Activated CD4-positive, alpha-beta T cell treated with anti-CD3 and anti-CD28 coated beads, Interleukin-2, amount 50 U/mL, for 24 hours (primary cell): ENCODE measurements at places on chromosomes 2 and 18.

GRCh38 chr2:132593171-132593570 lies 76.8 kb downstream of the LYPD1 start:
- DNase-seq = no peak

DNA sequence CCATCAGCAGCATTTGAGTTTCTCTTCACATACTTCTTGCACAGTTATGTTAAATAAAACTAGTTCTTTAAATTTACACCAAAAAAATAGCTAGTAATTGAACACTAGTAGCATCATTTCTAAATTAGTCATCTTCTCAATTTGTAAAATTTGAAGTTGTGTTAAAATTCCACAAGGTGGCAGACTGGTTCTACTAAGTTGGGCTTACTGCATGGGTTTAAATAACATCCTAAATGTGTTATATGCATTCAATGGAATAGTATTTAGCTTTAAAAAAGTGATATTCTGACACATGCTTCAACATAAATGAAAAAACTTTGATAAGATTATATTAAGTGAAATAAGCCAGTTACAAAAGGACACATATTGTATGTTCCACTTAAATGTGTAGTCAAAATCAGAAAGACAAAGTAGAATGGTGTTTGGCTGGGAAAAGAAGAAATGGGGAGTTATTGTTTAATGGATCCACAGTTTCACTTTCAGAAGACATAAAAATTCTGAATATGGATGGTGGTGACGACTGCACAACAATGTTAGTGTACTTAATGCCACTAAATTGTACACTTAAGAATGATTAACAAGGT lies 28.7 kb upstream of the RPRD1A start:
- DNase-seq = peak; percentile 20

DNA sequence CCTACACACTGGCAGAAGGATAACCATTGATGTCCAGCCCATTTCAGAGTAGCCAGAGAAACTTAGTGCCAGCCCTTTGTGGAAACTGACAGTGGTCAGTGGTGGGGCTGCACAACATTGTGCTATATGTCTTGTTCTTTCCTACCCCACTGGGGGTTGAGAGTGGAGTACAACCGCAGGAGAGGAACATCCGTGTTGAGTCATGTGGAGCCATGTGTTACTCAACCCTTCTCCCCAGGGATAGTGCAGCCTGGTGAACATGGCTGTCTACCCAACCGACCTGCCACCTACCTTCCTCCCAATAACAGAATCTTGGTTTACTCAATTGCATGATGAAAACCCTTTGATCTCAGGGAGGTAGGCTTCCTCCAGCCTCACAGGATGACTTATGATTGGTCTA lies 65.3 kb upstream of the MAPK4 start:
- no peak for DNase-seq

DNA sequence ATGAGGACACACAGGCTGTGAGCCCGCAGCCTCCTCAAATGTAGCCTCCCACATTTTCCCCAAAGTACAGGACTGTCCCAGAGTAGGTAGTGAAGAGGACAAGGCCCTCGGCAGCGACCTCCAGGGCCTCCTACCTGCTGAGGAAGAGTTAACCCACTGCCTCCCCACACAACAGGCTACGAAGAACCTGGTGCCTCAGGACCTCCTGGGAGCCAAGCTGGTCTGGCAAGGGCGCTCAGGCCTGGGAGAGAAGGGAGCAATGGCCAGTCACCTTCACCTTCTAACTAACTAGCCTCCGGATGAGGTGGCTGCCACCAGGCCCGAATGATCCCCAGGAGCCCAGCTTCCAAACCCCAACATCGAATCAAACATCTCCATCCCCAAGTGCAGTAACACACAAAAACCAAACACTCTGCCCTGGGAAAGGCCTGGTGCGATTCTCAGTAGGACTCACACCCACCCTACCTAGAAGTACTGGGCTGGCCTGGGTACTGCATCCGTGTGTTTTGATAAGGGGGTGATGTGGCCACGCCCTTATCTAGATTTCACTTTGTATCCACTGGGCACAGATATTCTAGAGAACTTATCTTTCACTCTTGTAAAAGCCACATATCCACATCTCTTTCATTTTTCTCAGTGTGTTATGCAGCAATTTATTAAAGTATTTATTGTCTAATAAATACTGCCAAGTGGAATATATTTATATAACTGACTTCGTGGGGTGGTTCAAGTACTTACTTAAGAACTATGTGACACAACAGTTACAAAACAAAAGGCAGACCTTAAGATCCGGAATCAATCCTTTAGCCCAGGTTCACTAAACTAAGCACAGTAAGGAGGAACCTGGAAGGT lies 9.7 kb downstream of the ERFE start:
- no peak for DNase-seq

GRCh38 chr2:58098254-58099095 lies 51.9 kb downstream of the VRK2 start:
- no peak for DNase-seq

- DNase-seq = no peak
Observed at GRCh38 chr2:137208431-137208891, 443.1 kb downstream of the THSD7B start.

- no peak for DNase-seq
Observed at GRCh38 chr2:9430316-9431293, 7.2 kb downstream of the CPSF3 start.

GRCh38 chr2:101426822-101427221 lies 39.5 kb upstream of the CREG2 start:
- DNase-seq = no peak

DNA sequence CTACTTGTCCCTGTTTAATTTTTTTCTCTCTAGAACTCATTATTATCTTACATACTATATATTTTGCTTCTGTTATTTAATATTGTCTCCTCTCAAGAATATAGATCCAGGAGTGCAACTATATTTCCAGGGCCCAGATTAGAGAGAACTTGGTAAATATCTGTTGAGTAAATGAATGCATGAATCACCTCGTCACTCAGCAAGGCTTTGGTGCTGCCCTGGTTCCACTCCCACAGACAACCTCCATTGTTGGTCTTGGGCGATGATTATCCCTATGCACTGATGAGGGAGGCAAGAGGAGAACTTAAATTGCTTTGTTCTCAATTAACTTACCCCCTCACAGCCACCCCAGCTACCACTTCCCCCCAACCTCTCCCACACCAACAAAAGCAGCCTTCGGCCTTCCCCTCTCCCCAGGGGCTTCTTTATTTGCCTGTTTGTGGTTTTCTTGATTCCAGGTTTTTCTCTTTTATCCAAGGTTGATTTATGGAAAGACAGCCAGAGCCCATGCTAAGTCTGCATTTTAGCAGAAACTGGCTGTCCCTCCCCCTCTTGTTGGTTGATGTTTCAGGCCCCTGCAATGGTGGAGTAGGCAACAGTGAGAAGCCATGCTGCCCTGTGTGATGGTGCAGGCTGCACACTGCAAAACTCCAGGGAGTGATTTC lies 17.0 kb upstream of the DIPK1C start:
- DNase-seq = no peak

DNA sequence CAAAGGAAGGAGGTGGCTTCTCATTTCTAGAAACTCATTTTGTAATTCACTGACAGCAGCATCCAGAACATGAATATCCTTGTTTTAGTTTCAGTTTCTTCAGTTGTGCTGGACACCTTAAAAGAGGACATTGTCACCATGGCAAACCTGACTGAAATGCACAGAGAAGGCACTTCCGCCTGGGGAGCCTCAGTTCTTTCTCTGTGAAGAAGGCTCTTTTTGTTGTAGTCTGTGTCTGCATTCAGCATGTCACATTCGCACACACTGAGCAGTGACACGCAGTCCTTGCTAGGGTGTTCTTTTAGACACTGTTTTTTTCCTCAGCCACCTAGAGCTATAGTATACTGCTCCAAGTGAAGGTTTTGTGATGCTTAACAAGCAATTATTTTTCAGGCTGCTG lies 9.5 kb upstream of the RPRM start:
- no peak for DNase-seq

DNA sequence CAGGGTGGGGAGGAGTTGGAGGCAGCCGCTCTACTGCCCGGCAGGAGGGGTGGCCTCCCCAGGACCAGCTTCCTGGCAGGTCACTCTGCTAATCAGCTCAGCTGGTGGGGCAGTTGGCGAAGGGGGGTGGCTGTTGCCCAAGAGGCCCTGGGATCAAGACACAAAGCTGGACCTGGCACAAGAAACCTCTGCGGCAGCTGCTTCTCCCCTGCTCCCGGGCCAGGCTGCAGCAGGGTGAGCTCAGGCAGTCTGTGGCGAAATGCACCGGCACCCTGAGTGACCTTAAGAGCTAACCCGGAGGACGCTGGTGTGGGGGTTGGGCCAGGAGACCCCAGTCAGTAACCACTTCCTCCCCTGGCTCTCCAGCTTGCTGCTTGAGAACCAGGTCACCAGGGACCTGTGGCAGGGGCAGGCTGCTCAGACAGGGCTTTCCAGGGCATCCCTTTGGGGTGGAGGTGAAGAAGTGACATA lies 31.1 kb downstream of the TOGARAM2 start:
- no peak for DNase-seq

- DNase-seq = no peak
Observed at GRCh38 chr2:63755965-63756364, 85.7 kb upstream of the UGP2 start.

GRCh38 chr2:102253753-102254150 lies 57.6 kb upstream of the IL1RL1 start:
- DNase-seq = no peak

DNA sequence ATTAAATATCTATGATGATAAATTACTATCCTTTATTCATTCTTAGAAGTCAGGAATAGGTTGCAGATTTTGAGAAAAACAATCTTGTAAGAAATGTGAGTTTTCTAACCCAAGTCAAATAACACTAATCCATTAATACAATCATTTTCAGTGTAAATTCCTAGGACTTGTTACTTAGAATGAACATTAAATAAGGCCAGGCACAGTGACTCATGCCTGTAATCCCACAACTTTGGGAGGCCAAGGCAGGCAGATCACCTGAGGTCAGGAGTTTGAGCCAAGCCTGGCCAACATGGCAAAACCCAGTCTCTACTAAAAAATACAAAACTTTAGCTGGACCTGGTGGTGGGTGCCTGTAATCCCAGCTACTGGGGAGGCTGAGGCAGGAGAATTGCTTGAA lies 45.8 kb upstream of the CDKL4 start:
- DNase-seq = no peak

- no peak for DNase-seq
Observed at GRCh38 chr2:129901754-129902415, 77.6 kb upstream of the RAB6C start.

DNA sequence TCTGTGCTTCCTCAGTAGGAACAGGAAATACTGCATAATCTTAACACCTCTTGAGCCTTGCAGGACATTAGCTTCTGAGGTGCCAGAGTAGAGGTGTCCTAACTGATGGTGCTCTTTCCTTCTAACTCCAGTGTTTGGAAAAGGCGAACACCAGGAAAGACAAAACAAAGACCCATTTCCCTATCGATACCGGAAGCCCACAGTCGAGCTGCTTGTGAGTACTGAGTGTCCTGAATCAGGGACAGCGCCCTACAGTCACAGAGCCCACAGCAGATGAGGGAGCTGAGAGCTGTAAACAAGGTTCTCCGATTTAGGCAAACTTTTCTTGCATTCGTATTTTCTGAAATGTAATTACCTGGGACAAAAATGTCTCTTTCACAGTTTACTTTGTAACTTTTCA lies 50.7 kb downstream of the SLC14A2 start:
- no peak for DNase-seq

GRCh38 chr18:78080761-78081160 lies 831.1 kb downstream of the GALR1 start:
- DNase-seq = no peak

- DNase-seq = no peak
Observed at GRCh38 chr18:55458456-55459203, 129.4 kb downstream of the TCF4 start.

DNA sequence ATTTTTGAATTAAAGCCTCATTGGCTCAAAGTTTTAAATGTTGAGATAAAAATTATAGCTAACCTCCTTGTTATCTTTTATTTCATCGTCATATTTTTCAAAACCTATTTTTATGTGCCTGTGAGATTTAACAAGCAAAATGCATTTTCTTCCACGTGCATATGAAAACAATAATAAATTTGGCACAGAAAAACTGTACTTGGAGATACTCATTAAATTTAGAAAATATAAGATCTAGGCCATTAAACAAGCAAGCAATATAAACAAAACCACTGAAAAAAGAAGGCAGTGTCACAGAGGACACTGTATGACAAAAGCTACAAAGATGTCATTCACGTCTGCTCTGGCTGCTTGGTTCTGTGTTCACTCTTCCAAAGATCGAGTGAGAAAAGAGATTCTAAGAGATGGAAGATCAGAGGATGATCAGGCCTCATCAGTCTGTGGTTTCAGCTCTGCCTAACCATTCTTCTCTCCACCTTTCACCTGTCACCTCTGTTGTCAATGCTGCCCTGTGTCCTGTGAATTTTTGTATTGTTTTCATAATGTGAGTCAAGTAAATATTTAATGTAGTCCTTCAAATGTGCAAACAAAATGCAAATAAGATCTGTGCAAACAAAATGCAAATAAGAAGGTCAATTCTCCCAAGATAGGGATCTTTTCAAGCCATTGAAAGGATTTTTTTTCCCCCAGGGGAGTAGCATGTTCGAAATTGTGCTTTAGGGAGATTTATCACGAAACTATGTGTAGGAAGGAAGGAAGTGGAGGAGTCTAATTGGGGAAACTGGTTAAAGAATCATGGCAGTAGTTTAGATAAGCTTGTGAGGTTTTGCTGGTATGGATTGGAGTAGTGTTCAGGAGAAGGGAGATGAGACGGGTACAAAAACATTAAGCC lies 138.7 kb upstream of the RBMS1 start:
- no peak for DNase-seq

GRCh38 chr2:40304340-40304739 lies 147.6 kb downstream of the SLC8A1 start:
- DNase-seq = no peak

GRCh38 chr2:43576981-43577892 lies 18.6 kb downstream of the THADA start:
- no peak for DNase-seq

GRCh38 chr2:38692636-38693318 lies 26.9 kb downstream of the GALM start:
- no peak for DNase-seq

DNA sequence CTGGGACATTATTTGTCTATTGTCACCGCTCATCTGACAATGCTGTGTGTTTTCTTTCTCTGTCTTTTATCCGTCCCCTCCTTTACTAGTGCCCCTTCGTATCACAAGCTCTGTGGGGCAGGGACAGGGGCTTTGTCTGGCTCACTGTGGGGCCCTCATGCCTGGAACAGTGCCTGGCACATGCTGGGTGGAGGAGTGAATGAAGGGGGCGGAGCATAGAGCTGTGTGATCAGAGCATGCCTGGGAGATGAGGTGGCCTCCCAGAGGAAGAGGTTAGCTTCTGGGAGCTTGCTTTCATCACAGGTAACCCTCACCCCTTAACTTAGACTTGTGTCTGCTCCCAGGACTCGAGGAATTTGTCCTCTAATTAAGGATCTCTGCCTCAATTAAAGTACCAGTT lies 16.4 kb downstream of the MTCL1 start:
- no peak for DNase-seq

GRCh38 chr2:95353055-95353575 lies 49.4 kb upstream of the FAHD2A start:
- DNase-seq = no peak

DNA sequence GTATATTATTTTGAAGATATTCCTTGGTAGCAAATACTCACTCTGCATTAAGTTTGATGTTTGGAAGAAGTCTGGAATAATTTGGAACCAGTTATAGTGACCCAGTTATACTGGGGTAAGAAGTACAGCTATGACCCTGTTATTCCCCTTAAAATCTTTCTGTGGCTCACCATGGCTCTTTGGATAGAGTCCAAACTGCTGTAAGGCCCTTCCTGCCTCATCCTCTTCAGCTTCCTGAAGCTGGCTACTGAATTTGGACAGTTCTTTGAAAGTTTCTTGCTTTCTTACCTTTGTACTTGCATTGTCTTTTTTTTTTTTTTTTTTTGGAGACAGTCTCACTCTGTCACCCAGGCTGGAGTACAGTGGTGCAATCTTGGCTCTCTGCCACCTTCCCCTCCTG lies 85.6 kb downstream of the ABI2 start:
- no peak for DNase-seq
